ENCODE measurements at places on chromosomes 3 and 15.
A peak's percentile ranks its signal among the peaks of the same experiment; 100 is the strongest.

- DNase-seq, result no peak
Observed at GRCh38 chr3:46995901-46996562, 16.6 kb downstream of the NBEAL2 start.

DNA sequence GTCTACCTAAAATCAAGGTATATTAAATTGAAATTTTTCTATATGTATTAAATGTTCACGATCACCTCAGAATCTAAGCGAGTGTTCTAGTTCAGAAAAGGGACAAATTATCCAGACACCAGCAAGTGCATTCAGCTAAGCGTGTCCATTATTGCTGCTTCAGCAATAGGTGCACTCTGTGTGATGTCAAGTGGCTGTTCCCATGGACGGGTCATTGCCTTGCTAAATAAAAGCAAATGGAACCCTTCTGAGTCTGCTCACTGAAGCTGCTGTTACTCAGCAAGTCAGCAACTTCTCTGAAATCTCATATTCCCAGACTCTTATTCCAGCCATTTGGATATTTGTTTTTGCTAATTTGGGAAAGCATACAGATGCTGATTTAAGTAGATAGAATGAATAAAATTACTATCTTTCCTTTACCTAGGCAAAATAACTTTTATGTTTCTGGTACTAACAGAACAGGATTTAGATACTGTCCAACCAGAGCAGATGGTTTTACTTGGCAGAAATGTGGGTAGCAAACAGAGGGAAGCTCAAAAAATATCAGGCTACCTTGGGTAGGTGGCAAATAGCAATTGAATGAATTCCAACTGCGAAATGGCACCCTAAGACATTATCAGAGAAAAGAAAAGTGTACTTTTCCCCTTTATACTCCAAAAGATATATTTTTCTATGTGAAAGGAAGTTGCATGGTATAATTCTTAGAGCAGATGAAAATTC is 407.0 kb downstream of the GAP43 start:
- no peak for DNase-seq

GRCh38 chr15:98232761-98233160 is 272.3 kb downstream of the ARRDC4 start:
- DNase-seq, result no peak

GRCh38 chr3:12267376-12268030 is 21.4 kb upstream of the PPARG start:
- no peak for DNase-seq

DNA sequence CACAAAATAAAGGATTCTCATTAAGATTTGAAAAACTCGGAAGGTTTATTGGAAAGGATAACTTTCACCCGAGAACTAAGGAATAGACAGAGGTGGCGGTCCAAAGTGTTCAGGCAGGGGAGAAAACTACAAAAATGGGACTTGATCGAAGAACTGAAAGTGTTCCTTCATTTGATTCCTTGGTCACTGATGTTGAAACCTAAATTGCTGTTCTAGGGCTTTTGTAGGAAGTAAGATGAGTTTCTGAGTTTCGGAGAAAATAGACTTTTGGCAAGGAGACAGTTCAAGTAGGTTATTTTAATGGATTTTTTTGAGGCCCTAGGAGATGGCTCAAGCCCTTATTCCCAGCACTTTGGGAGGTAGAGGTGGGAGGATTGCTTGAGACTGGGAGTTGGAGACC is 1.4 kb downstream of the TRIP4 start:
- no peak for DNase-seq

GRCh38 chr3:54771050-54771449 is 156.8 kb downstream of the LRTM1 start:
- DNase-seq, result peak; percentile 43

DNA sequence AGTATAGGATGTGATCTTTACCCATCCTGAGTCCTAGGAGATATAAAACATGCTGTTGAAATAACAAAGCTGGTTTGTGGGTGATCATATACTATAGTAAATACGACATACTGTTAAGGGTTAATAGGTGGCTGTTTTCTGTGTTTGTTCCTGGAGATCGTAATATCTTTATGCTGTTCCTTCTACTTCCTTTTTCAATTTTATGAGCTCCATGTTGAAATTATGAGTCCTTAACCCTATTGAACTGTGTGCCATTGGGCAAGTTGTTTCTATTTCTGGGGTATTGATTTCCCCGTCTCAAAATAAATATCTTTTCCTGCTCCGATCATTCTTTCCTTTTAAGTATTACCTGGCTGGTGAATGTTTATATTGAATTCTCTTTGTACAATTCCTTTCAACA is 115.1 kb downstream of the LPP start:
- DNase-seq, result no peak

DNA sequence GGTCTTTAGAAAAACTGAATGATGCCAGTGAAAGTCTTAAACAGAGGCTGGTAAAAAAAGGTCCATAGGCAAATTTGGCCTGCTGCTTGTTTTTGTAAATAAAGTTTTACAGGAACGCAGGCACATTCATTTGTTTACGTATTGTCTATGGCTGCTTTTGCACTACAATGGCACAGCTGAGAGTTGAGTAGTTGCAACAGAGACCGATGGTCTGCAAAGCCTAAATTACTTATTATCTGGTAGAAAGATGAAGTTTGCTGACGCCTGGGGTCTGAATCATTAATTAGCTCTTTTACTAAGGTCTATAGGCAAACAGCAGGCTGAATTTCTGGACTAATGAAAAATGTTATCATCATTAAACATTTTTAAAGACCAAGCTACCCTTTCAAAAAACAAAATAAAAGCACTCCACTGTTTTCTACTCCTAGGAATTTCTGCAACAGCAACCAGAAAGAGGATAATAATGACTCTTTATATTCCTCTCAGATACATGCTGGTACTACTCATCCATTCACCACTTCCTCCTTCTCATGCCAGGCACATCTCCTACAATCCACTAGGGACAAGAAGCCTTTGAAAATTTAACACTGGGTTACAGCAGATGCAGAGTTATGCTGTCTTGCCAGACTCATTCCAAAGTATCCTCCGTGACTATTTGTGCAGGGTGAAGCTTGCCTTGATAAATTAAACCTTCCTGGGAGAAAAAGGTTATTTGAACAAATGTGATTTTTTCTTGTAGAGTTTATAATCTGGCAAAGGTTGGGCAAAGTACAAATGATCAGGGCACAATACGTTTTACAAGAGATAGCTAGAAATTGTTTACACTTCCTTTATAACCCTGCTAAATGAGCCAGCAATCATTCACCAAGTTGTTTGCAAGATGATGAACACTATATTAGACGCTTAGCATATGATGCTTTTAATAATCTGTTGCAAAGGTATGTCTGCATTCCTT is 6.0 kb downstream of the GATM start:
- DNase-seq, result no peak

DNA sequence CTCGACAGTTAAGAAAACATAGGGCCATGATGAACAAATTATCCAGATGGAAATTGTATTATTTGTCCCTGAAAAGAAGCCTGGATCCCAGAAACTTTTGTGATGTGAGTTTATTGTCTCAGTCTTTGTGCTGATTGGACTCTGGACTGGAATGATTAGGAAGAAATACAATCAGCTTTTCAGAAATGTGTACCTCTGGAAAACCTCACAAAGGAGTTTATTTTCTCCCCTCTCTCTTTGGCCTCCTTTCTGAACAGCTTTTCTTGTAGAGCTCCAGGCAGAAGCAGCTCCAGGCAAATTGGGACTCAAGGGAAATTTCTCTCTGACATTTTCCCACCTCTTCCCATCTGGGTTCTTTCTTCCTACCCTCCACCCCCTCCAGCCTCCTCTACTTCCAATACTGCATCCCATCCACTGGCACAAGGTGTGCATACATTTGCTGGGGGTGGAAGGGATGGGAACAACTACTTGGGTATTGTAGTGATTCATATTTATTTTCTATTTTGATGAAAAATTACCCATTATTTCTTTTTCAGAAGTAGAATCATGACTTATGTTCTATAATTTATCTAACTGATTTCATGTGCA is 119.7 kb downstream of the CD47 start:
- DNase-seq, result no peak

DNA sequence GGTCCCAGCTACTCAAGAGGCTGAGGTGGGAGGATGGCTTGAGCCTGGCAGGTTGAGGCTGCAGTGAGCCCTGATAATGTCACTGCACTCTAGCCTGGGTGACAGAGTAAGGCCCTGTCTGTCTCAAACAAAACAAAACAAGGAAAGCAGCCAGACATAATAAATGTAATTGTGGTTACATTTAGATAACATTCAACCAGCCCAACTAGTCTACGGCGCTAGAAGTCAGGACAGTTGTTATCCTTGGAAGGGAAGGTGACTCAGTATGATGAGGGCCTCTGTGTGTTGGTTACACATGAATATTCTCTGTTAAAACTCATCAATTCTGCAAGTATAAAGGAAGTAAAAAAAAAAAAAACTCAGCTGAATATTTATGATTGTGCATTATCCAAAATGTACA is 27.0 kb upstream of the CSPG5 start:
- no peak for DNase-seq

- DNase-seq, result no peak
Observed at GRCh38 chr15:70238917-70239316, 141.2 kb upstream of the TLE3 start.

DNA sequence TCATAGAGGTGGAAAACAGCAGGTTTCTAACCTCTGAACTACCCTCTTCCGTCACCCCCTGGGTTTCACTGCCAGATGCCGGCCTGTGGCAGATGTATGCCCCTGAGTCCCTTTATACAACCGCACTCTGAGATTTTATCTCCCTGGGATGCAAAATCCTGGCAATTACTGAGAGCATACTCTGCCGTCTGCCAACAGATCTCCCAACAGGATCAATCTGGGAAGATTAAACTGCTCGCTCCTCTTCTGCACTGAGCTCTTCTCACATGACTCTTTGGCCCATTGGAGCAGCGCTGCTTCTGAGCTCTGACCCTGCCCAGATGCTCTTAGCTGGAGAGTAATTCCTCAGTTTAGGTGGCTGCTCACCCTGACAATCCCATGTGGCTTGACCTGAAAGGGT is 133.2 kb downstream of the LIPC start:
- DNase-seq, result peak; percentile 42

DNA sequence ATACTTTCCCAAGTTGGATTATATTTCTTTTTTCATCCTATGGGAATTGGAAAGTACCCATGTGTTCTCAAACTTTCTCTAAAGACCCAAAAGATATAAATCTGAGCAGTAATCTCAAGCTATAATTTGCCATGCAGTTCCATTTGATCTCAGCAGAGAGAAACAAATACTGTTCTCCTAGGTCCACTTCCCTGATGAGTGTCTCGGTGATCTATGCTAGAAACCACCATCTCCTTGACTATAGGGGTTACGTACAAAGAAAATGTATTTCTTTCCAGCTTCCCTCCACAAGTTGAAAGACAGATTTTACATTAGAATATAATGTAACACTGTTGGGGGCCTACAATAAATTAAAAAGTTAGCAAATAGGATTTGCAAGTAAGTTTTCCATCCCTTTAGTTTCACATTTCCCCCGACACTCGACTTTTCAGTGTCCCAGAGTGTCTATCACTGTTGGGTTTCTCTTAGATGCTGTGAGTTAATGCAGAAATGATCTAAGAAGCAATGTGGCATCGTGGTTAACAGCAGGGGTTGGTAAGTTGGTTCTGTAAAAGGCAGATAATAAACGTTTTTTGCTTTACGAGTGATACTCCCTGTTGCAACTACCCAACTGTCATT is 465.1 kb upstream of the CFAP20DC start:
- DNase-seq, result no peak

DNA sequence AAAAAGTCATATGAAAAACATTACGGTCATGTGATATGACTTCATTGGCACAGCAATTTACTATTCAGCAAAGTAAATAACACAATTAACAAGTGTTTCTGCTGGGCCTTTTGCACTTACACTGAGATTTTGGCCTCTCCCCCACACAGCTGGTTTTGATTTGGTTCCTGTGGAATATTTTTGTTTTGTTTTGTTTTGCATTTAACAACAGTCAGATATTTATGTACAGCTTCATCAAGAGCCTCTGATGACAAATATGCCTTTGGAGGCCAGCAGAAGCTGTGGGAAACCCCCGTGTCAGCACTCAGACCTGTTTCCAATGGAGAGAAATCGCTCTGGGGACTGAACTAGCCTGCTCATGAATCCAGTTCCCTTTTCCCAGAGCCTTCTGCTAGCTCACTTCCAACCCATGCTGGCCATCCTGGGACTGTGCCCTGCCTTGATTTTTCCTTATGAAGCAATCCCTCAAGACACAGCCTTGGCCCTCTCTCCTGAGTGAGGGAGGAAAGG is 161.9 kb downstream of the ATG7 start:
- DNase-seq, result no peak

DNA sequence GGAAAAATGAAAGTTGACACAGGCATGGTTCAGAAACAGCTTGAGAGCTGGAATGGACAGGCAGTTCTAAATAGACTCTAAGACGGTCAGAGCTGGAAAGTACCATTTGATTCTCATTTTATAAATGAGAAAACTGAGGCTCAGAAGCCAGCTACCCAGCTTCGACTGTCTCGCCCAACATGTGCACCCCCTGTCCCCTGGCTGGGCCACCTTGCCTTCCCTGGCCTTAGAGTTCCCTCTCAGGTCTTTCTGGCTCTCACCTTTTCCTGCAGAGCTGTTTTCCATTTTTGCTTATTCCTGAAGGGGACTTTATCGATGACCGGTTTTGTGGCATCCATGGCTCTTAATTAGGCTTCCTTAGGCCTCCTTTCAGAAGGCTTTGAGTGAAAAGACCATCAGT is 17.3 kb upstream of the DOCK3 start:
- no peak for DNase-seq

DNA sequence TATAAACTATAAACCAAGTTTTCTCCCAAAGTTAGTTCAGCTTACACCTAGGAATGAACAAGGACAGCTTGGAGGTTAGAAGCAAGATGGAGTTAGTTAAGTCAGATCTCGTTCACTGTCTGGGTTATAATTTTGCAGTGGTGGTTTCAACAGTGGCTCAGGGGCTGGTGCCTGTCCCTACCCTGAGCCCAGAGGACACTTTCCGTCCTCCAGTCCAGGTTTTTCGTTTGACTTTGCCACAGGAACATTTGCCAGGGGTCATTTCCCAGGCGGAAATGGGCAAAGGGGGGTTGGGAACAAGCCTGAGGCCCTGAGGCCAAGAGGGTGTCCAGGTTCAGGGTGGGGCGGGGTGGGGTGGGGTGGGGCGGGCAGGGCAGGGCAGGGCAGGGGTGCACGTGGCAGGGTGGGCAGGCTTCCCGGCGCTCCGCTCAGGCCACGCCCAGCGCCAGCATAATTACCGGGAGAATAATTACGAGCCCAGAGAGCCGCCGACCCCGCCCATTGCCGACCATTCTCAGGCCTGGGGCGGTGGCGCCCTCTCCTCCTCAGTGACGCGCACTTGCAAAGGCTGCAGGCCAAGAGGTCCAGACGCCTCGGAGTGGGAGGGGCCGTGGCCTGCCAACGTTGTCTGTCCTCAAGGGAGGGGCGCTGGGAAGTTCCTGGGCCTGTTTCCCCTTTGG is 70.4 kb downstream of the KLF13 start:
- peak; percentile 89 for DNase-seq

All from NCI-H146 (cell line).